ENCODE measurements at places on chromosomes 1 and 21.

GRCh38 chr1:16134066-16134801 lies 21.6 kb downstream of the EPHA2 start:
- DNase-seq = no peak

DNA sequence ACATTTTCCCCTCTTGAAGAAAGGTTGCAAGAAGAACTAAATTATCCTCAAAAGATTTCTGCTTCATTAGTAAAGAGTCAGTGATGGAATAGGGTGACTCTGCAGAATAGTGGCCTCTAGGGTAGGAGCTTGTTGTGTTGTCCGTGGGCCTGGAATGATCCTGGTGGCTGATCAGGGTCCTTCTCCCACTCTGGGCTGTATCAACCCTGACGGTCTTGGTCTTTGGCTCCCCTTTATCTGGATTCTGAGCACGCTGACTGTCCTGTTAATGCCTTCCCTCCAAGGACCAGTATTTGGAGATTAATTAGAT lies 36.9 kb upstream of the SRRM1 start:
- DNase-seq = no peak

DNA sequence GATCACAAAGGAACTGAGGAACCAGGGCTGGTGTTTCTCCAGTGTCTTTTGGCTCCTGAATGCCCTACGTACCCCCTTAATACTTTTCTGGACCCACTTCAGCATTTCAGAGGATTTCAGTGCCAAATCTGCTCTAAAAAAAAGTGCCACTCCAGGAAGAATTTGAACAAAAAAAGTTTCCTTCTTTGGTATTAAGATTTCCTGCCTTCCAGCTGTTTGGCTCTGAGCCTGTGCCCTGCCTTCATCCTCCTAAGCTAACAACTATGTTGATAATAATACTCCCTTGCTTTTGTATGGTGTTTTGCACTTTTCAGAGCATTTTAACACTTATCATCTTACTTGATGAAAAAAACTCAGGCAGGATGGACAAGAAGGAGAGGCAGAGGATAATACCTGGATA lies 11.0 kb upstream of the RIMS3 start:
- DNase-seq = no peak

DNA sequence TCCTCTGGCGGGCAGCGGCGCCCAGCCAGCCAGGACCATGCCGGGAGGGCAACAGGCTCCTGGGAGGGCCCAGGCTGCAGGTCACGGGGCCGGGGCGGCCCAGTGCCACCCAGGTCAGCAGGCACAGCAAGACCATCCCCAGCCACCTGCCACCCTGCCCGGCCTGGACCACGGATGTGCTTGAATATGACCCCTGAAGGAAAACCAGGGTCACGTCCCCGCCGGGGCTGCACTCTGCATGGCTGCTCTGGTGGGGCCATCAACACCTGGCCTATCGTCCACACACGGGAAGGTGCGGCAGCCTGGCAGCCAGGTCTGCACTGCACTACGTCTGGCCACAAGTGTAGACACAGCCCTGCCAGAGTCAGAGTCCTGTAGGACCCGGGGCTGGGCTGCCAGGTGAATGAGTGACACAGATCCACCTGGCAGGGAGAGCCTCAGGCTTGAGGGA lies 6.9 kb downstream of the WNT9A start:
- no peak for DNase-seq

DNA sequence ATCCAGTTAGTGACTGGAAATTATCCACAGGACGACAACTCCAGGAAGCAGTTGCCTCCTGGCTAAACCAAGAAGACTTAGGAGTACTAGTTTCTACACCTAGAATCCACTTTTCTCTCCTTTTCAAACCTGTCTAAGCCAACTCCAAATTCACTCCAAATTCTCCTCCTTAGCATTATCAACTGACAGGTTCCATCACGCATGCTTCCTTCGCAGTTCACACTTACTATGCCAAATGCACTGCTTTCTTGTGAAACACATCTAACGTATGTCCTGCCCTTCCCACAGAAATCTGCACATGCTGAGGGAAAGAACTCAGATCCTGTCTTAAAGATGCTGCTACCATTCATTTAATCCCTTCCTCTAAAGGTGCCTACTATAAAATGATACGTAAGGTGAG lies 225.9 kb downstream of the RERE start:
- DNase-seq = no peak

DNA sequence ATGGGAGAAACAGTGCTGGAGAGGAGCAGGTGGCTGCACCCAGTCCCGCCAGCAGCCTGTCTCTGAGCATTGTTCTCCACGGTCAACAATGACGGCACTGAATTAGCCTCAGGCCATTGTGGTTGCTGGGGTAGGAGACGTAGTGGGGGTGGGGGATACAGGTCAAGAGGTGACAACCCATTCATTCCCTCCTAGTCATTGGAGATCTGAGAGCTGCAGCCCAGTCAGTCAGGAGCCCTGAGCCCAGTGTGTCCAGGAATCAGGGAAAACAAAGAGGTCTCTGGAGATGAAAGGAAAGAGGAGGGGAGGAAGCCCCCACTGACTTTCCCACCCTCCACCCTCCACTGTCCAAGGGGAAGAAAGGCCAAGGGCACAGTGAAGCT lies 15.3 kb downstream of the SMIM12 start:
- no peak for DNase-seq

GRCh38 chr1:180084867-180085266 lies 69.8 kb upstream of the QSOX1 start:
- no peak for DNase-seq

DNA sequence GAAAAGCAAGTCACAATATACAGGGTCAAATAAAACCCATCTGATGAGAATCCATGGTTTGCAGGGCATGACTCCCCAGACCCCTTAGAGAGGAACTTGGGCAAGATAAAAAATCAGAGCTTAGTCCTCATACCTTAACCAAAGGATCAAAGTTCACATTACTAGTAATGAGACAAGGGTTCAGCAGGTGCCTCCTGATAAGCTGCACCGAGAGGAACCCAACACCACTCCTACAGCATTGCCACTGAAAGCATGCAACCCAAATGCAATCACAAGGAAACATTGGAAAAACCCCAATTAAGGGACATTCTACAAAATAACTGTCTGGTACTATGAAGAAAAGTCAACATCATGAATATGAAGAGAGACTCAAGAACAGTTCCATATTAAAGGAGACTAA lies 29.7 kb downstream of the CCDC185 start:
- DNase-seq = no peak

GRCh38 chr1:7100479-7100878 lies 315.2 kb downstream of the CAMTA1 start:
- DNase-seq = no peak

- no peak for DNase-seq
These were observed 44.5 kb downstream of the RPL5 start for GRCh38 chr1:92876351-92876750.

DNA sequence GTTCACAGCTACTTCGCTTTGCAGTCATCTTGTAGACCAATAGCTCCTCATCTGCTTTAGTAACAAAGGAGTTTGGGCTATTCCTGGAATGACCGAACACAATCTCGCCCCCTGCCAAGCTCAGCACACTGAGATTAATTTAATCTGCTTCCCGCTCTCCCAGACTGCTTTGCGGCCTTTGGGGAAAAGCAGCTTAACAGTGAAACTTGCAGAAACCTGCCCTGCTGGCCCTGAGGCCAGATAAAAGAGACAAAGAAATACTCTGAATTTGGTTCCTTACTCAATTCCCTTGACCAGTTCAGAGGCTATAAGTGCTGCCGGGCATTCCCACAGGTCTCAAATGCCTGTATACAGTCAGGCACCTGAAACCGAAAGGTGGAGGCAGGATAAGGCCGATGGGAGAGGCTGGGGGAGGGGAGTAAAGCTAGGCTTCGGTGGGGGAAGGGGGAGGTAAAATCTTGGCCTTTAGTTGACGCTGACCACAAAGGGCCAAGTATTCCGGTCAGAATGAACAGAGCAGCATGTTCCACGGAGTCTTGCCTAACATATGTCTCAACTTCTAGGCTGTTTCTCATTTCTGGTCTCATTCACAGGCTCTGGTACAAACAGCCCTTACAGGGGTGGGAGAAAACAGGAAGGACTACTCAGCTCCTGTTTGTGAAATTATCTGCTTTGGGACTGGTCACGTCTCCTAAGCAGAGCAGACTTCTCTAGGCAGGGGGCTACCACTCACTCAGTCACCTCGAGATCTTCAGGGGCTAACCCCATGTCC lies 17.7 kb upstream of the A3GALT2 start:
- no peak for DNase-seq

GRCh38 chr1:15717418-15718125 lies 18.5 kb upstream of the SLC25A34 start:
- no peak for DNase-seq

- DNase-seq = no peak
These were observed 330.6 kb downstream of the RPS6KC1 start for GRCh38 chr1:213381572-213382084.

GRCh38 chr21:36803051-36803645 lies 104.2 kb downstream of the SIM2 start:
- DNase-seq = no peak

DNA sequence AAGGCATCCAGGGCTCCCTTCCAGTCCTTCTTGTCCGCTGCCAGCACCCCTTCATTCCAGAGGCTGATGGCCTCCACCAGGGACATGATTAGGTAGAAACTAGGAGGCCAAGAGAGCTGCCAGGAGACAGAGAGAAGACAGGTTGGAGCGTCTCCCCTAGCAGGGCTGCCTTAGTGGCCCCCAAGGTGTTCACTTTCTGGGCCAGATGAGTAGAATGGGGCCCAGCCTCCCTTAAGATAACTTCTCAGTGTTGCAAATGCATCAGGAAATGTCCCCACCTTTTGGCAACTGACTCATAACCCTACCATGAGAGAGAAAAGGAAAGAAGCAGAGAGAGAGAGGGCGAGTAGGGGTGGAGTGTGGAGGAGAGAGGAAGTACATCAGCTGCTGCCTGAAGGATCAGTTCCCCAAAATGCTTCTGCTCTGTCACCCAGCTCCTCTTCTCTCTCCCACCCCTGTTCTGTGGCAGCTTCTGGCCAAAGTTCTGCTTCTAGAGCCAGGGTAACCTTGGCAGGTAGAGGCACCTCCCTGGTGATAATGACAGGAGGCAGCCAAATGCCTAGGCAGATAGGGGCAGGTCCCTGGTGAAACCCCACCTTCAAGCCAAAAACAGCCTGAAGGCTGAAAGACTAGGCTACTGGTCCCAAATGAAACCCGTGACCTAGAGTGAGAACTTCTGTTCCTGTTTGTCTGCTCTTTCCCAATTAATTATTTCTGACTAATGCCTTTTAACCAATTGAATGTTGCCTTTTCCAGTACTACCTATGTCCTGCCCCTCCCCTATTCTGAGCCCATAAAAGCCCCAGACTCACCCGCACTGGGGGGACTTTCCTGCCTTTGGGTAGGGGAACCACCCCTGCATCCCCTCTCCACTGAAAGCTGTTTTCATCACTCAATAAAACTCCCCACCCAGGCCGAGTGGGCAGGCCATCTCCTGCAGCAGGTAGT lies at the start of gene NCF2:
Gene NCF2, minus strand, starts transcription at position 216 of the 948 bp plus-strand sequence. Its CDS starts 130 bp downstream, at position 86.
- no peak for DNase-seq

DNA sequence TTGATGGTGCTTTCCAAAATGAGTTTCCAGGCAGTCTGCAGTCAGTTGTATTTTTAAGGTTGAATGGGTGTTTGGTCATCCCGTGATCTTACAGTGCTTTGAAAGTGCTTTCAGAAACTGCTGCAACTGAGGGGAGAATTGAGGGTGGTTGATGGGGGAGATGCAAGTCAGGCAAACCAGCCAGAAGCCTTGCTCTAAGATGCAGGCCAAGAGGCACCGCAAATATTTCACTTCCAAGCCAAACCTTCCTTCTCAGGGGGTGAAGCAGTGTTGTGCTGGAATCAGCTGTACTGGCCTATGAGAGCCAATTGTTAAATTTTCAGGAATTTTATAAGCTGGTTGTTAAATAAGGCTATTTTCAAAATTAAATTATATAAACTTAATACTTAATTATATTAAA lies 151.6 kb downstream of the KCNJ6 start:
- DNase-seq = no peak

DNA sequence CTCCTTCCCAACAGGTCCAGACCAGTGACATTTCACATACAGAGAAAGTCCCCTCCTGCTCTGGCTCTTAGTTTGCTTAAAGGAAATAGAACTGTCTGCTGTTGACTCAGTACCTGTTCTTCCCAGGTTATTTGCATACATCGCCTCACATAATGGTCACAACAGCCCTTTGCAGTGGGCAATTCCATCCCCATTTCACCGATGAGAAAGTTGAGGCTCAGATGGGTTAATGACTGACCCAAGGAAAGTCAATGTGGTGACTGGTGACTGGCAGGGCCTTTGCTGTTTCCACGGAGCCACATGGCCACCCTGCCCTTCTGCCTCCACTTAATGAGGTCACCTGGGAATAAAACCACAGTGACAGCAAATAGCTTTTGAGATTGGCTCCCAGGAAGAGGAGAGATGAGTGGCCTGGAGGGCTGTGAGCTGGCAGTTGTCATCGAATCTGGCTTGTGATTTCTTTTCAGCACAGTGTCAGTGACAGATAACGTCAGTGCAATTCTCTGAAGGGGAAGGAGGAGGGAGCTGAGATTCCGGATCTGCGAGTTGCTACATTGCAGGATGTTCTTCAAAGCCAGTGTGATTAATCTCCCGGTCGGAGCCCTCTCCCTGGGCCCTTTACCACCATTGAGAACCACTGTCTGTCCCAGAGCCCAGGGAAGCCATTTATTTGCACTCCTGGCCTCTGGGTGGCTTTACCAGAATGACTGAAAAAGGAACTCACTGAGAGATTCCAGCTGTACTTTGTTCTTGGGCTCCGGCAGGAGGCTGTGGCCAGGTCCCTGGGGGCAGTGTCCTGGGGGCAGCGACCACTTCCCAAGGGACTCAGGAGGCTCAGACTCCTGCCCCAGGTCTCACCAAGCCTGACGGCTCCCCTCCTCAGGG lies 117.2 kb downstream of the CNIH3 start:
- no peak for DNase-seq

- no peak for DNase-seq
These were observed 381.6 kb downstream of the SRGAP2C start for GRCh38 chr1:121566346-121566745.

DNA sequence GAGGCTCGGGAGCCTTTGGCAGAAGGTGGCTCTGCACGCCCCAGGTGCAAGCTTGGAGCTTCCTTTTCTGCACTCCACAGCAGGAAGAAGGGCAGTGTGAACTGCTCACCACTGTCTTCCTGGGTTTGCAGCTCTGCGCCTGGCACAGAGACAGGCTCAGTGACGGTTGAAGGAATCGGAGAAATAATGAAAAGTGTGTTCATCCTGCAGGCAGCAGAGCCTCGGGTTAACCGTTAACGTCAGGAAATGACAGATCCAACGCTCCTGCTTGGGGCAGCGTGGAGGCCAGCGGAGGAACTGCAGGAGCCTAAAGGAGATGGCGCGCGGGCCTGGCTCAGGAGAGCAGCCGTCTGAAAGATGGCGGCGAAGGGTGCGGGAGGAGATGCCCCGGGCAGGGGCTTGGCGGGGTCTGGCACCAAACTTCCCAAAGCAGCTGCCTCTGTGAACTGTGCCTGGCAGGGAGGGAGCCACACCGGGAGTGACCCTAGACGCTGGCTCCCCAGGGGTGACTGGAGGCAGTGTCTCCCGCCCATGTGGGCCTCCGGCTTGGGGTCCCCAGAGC lies 10.9 kb upstream of the SAMD11 start:
- no peak for DNase-seq

GRCh38 chr1:175154629-175155472 lies 37.7 kb downstream of the KIAA0040 start:
- peak; percentile 72 for DNase-seq
